Astrocyte of the cerebellum (primary cell): ENCODE measurements at places on chromosomes 16 and 17.
A peak's percentile ranks its signal among the peaks of the same experiment; 100 is the strongest.

GRCh38 chr17:27577121-27577761, 53.7 kb upstream of the LGALS9 start:
- no peak for DNase-seq

DNA sequence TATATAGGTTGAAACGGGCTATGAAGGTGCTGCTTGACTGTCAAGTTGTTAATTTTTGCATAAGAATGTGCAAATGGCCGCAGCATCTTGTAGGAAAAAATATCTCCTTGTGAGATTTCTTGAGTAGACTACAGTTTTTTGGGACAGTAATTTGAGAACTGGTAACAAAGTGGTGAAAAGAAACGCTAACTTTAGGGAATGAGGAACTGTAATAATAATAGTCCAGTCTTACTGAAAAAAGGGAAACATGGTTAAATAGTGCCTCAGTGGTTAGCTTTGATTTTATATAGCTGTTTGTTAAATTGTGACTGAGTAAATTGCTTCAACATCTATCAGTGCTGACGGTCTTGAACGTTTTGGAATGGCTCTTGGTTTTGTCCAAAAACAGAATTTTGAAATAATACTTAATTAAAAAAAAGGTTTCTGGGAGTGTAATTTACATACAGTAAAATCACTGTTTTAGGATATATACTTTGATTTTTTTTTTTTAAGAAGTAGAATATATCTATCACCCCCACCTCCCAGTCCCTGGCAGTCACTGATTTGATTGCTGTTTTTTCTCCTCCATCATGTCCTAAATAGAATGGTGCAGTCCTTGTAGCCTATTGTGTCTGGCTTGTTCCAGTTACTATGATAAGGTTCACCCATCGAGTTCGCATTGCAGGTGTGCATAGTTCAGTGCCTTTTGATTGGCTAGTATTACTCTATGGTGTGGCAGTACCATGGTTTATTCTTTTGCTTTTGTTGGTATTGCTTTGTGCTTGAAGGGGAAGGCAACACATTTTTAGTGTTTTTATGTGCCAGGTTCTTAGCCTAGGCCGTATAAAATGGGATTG, 2.8 kb downstream of the HAPSTR1 start:
- DNase-seq: no peak

DNA sequence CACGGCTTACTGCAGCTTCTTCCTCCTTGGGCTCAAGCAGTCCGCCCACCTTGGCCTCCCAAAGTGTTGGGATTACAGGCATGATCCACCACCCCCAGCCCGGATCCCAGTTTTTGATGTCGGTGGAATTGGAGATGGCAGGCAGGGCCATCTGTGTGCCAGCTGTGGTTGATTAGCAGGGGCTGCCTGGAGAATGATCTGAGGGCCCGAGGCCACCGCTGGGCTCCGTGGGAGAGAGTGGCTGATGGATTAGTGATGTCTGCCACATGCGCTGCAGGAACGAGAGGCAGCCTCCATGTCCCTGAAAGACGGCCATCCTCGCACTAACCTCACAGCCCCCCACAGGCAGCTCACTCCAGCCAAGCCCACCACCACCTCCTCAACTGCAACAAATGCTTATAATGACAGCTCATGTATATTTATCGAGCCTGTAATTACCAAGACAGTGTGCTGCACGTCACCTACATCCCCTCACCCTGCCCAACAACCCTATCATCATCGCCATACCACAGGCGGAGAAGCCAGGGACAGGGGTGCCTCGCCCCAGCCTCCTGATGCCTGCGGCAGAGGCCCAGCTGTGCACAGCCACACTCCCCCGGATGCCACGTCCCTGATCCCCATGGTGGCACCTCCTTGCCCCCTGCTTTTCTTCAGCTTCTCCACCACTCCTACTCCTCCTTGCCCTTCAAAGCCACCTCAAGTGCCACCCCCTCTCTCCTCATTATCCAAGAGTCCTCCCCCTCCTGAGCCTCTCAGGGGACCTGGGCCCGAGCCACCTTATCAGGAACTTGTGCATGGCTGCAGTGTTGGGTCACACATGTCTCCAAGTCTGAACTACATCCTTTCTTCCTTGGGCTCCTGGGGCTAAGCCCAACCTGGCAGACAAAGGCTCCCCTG, 33.2 kb downstream of the ACTG1 start:
- DNase-seq: no peak

- peak; percentile 54 for DNase-seq
These were observed 964.4 kb upstream of the GOT2 start for GRCh38 chr16:59698346-59699020.

DNA sequence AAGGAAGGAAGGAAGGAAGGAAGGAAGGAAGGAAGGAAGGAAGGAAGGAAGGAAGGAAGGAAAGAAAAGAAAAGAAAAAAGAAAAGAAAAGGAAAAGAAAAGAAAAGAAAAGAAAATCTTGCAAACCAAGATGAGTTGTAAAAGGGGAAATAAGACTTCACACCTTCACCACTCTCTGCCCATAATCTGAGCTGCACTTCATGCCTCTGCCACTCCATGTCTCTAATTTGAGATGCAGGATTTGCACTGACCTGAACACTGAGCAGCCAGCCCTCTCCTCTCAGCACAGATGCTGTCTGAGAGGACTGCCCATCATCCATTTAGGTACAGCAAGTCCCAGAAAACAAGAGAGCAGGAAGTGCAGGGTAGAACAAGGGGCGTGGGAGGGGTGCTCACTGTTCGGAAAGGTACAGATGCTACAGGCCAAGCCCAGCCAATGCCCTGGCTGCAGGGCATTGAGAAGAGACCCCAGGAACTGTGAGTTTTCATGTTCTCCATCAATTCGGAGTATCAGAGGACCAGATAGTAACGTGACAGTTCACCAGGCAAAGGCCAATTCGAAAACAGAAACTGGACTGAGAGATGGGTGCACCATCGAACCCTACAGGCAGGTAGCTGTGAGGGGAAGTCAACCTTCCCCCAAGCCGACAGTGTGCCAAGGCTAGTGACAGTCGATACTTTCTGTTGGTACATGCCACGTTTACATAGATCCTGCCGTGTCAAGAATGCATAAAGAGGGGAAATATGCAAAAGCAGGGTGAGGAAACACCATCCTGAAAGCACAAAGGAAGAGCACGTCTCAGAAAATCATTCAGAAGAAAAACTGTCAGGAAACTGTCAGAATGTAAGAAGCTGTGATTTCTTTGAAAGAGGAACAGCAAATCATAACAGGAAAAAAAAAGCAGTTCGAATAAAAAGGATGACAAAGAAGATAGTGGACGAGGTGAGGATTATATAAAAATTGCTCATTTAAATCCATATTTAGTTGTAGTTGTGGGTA, 142.0 kb upstream of the RCVRN start:
- DNase-seq: no peak

GRCh38 chr17:74079537-74080300, 123.8 kb upstream of the RPL38 start:
- no peak for DNase-seq

GRCh38 chr17:33593991-33594390, 300.9 kb upstream of the ASIC2 start:
- DNase-seq: no peak

DNA sequence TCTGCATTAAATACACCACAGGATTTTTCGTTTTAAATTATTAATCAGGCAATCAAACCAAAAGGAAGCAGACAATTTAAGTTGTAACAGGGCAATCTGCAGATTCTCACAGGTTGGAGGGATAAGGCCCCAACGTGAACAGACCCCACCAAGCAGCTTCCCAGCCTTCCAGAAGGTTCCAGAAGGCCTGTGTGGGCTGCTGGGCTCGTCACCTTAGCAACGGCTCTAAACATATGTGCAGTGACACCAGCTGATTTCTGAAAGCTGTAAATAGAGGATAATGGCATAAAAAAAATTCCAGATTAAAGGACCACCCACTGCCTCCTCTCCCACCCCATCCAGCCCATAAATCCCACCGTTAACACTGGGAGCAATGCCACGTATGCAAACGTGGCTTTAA, 123.8 kb downstream of the ZNF778 start:
- no peak for DNase-seq

DNA sequence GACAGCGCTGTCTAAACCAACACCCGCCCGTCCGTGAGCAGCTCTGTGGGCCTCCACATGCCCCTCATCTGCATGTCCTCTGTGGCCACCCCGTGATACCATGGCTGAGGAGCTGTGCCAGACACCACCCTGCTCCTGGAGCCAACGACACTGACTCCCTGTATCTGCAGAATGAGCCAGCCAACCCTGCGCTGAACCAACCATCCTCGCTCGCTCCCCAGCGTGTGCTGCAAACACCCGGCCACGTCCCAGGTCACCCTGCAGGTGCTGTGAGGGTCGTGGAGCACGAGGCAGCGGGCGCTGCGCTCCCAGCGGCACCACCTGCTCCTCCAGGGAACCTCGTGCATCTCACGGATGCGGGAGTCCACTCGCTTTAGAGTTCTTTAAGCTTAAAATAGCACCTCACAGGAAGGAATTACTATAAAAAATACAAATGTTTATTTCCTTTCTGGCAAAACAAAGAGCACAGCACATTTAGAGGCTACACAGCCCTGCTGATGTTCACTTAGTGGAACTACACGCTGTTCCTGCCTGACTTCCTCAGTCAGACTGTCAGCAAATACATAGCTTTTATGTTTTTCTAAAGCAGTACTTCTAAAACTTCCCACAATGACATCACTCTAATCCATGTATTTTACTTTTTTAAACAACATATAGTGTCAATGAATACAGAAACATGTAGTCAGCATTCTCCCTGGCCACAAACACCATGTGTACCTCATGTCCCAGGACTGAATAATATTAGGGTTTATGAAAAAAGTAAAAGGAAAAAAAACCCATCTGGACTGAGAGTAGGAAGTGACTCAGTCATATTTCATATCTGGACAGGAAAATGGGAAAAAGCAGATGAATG, 43.5 kb downstream of the MAP1LC3B start:
- DNase-seq: peak; percentile 71
